ENCODE measurements at places on chromosomes 7 and 10.

DNA sequence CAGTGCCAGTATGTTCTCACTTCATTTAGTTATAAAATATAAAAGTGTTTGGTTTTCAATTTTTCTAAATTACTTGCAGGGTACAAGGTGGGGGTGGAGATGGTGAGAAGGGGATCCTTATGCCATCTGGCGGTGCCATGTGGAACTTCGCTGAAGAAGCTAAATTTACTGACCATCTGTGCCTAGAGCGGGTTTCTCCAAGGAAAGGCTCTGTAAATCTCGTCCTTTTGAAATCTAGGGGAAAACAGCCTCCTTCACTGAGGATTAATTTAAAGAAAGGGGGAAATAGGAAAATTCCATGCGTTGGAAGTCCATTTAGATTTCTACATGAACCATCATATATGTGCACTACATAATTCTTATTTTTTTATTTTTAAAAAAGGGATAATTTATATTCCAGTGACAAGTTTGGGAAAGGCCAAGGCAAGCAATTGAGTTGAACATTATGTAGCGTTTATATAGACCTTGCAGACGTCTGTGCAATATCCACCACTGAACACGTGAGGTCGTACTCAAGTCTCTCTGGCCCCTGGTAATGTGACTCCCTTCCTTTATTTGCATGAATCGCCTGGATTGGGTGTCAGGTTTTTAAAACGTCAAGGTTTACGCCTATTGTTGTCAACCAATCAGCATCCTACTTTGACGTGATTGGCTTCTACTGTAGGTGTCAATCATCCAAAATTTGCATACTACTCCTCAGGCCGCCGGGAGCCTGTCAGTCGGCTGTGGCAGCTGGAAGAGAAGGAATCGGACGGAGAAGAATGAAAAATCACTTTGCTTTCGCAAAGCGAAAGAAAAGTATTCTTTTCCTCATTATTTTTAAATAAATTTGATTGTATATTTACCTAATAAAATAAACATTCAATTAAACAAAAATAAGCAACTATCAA is 297.1 kb upstream of the NFE2L3 start:
- peak; percentile 50 for DNase-seq

DNA sequence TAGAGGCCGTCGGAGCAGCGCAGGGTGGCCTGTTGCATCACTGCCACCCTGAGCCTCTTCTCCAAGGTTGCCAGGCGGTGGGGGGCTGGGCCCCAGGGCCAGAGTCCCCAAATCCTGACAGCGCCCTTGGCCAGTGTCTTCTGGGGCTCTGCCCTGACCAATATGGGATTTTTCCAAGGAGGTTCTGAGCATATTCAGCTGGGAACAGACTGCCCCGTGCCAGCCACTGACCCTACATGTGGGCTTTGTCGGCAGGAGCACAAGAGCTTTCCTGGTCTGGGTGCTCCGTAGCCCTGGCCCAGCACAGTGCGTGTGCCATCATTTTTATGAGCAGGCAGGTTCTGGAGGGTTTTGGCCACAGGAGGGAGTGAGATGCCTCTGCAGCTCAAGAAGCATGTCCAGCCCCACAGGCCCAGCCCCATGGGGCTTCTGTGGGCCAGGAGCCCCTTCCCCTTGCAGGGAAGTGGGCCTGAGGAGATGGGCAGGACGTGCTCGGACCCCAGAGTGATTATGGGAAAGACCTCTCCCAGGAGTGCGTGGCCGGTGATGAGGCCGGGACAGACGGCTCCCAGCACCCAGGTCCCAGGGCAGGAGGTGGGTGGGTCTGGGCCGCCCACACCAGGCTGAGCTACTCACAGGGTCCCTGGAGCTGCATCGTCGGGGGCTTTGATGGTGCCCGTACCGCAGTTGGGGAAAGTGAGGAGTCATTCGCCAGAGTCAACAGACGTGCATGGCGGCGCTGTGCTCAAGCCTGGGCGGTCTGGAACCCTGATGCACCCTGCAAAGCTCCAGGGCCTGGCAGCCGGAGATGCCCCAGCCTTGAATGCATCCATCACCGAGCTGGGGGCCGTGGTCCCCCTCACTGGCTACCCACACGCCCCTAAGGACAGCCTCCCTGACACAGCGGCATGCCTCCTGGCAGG is 66.6 kb downstream of the PWWP2B start:
- DNase-seq = no peak

- no peak for DNase-seq
Measured at GRCh38 chr10:118967160-118967559, 62.4 kb upstream of the NANOS1 start.

- DNase-seq = no peak
Measured at GRCh38 chr7:121043314-121044234, 55.1 kb downstream of the CPED1 start.

- DNase-seq = no peak
Measured at GRCh38 chr7:143225047-143225446, 3.2 kb downstream of the TAS2R40 start.

- no peak for DNase-seq
Measured at GRCh38 chr7:22140578-22140977, 194.9 kb upstream of the CDCA7L start.

- DNase-seq = peak; percentile 27
Measured at GRCh38 chr10:8034466-8035005, 20.0 kb upstream of the GATA3 start.

- no peak for DNase-seq
Measured at GRCh38 chr7:45888993-45889366, 692 bp downstream of the IGFBP1 start.

GRCh38 chr7:8133188-8133848 is 128.6 kb downstream of the ICA1 start:
- no peak for DNase-seq

Measured in GM20000 (cell line).